Bladder microvascular endothelial cell (primary cell): ENCODE measurements at places on chromosomes 13 and 19. TPM values are rescaled to one million over a fixed set of nuclear protein-coding genes. Genes with fewer than 3 reads are reported as not detected.

The ATF5 gene
- 3.4 and 5.8 TPM in 2 replicates for total RNA-seq

The CGB3 gene
- not detected in 2 replicates for total RNA-seq

The TMEM86B gene
- total RNA-seq, result 0.32 and 1.0 TPM in 2 replicates

The ZNF547 gene
- 2.4 and 4.3 TPM in 2 replicates for total RNA-seq

The RNF225 gene
- not detected in 2 replicates for total RNA-seq

The PTPRH gene
- total RNA-seq, result 0.25 and 0.65 TPM in 2 replicates

The SHD gene
- total RNA-seq, result not detected in 2 replicates

The EFNB2 gene
- total RNA-seq, result 42.6 and 55.8 TPM in 2 replicates

The JOSD2 gene
- total RNA-seq, result 14.7 and 16.7 TPM in 2 replicates

The CEACAM5 gene
- not detected in 2 replicates for total RNA-seq

The FLT3LG gene
- total RNA-seq, result 1.3 and 2.0 TPM in 2 replicates
